ENCODE measurements at places on chromosomes 7 and 10.

DNA sequence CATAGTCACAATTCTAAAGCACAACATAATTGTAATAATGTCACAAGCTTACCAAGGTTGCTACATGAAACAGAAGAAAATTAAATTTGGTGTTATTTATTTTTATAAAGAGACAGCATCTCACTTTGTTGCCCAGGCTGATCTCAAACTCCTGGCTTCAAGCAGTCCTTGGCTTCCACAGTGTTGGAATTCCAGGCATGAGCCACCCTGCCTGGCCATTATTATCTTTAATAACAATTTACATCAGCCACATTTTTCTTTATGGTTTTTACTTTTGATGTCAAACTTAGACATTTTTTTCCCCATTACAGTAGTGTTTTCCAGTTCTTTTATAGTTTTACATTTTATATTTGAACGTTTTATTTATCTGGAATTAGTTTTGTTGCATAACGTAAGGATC lies 46.7 kb downstream of the BMPR1A start:
- DNase-seq = no peak

DNA sequence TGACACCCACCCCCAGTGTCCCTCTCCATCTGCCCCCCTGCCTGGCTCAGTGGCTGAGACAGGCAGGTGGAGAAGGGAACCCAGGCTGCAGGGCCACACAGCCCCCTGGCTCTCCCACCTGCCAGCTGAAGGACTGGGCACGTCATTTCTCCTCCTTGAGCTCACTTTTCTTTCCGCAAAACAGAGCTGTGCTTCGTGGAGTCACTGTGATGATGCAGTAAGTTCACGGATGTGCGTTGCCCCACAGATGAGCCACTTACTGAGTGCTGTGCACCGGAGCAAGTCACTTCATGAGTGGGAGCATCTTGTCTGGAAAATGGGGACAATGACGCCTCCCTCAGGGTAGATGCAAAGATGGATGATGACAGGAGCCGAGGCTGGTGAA lies 2.7 kb downstream of the OPN4 start:
- DNase-seq = peak; percentile 22

DNA sequence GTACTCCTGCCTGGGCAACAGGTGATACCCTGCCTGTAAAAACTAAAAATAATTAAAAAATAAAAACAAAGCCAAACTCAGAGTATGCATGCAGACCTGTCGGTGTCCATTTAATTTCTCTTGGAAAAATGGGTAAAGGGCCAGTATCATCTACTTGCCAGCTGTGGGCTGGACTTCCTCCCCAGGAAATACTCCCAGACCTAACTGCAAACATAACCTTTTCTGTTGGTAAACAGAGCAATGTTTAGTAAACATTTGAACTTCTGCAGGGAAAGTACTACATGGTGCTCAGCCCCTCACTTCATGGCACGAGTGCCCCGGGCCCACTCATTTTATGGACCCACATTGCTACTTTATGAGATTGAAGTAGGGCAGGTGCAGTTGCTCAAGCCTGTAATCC lies 10.2 kb upstream of the TMEM248 start:
- no peak for DNase-seq

GRCh38 chr10:5633166-5633749 lies 33.1 kb downstream of the ASB13 start:
- DNase-seq = no peak

- no peak for DNase-seq
These were observed 11.6 kb downstream of the DYDC1 start for GRCh38 chr10:80344912-80345311.

DNA sequence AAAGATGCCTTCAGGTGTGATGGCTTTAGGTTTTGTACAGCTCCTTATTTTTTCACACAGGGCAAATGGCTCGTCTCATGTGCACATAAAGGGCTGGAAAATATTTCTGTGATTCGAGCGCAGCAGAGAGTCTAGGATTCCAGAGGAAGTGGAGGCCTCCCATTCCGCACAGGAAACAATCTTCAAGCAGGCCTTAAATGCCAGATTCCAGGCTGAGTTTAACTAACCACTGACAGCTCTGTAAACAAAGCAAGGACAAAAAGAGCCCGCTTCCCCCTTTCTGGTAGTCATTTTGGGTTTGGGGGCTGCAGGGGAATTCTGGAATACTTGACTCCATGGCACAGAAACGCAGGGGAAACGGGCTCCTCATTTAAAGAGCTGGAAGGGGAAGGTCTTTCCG lies 87.2 kb downstream of the CALD1 start:
- DNase-seq = no peak

DNA sequence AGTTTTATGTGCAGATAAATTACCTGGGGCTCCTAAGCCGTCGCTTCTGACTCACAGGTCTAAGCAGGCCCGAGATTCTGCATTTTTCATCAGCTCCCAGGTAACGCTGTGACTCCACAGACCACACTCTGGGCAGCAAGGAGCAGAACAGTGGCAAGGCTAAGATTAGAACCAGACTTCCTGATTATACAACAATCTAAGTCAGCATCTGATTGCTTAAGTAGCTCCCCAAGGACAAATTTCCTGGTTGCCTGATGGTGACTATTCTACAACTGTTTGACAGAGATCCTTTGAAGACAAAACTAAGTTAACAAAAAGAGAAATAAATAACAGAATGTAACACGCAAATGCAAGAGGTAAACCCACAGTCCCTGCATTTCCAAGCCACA lies 69.0 kb downstream of the CREB3L2 start:
- DNase-seq = no peak

GRCh38 chr10:43403911-43404703 lies 4.9 kb downstream of the HNRNPF start:
- no peak for DNase-seq

- no peak for DNase-seq
These were observed 130.0 kb downstream of the PLXNA4 start for GRCh38 chr7:132446260-132446659.

DNA sequence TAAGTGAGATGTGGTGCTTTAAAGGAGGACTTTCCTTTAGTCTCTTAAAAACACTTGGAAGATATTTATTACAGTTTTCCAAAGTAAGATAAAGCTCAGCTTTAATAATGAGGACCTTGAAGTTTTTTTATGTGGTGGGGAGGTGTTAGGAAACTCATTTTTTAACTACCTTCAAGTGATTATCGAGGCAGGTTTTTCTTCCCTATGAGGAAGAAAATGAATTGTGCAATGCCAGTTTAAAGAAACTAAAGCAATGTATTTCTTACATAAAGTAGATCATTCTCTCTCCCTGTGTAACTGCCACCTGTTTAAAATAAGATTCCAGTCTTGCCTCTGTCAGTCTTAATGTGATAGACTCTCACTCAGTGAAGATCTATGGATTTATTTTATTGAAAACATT lies 27.9 kb downstream of the ZEB1 start:
- DNase-seq = no peak

DNA sequence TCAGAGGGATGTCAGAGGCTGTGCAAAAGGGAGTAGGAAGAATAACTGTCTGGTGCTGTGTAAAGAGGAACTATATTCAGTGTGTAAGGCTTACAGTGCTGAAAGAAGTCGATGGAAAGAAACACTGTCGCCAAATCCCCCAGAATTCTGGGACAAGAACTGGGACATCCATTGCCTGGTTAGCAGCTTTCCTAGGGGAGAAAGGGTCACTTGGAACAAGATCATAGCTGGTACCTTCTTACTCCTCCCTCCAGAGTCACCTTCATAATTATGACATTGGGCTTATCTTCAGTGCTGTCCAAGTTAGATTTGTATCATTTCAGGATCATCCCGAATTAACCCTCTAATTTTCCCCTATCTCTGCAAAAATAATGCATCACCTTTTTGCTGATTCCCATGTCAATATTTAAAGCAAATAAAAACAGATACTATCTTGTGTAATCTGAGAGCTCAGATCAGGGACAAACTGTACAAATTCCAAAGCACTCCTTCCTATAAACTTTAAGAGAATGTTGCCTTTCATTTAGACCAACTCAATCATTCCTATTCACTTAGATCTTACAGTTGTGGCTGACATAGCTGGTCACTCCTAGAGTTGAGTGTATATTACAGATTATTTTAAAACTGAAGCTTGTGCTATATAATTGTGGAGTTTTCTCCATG lies 96.5 kb downstream of the DNAH11 start:
- DNase-seq = no peak

- no peak for DNase-seq
These were observed 5.8 kb downstream of the COMTD1 start for GRCh38 chr10:75229971-75230370.

DNA sequence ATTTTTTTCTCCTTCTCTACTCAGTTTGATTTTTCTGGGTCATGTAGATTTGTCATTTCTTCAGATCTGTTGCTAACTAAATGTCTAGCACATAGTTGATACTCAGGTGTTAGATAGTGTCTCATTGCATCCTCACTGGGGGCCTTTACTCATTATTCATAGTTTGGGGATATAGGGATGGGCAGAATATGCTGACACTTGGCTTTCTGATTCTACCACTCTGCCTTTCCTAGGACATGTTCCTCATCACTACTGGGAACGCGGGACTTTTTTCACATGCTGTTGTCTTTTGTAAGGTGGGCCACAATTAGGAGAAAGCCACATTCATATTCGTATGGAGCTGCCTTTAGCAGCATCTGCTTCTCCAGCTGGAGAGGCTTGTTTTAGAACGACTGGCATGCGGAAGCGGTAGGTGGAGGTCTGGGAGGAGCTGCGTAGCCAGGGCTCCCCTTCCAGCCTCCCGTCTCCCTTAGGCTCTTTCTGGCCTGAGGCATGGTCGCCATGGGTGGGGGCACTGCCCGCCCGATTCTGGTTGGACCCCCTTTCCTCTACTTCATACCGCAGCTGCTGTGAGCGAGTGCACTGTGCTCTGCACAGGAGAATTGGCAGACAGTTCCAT lies 78.8 kb downstream of the SND1 start:
- DNase-seq = no peak

DNA sequence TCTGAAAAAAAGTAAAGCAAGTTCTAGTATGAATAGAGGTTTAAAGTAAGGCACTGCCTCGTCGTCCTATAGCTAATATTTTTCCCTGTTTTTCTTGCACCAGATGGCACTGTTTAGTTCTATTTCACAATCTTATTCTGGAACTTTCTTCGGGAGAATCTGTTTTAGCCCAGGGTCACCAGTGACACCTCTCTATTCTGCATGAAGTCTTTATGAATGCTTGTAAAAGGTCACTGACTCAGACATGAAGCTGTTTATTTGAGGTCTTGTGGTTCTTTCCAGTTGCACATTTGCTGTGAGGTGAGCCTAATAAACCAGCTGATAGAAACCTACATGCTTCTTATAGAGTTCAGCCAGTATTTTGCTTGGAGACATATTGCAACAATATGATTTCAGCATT lies 444.3 kb downstream of the AUTS2 start:
- DNase-seq = no peak

DNA sequence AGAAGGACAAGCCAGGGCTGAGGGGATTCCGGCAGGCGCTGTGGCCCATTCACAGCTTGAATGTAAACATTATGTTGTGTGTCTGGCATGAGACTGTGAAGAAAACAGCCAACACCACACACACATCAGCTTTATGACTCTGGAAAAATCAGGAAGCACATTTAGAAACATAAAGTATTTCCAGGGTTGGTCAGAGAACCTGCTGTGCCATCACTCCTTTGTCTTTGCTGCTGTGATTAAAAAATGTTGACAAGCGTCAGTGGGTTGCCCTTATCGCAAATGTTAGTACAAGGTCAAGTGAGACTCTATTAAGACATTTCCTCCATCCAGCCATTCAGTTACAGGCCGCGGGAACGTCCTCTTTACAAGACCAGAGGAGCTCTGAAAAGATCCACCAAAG lies 95.4 kb downstream of the TAX1BP1 start:
- no peak for DNase-seq

GRCh38 chr7:20284003-20284770 lies 46.5 kb upstream of the ITGB8 start:
- DNase-seq = no peak

GRCh38 chr7:101553771-101554445 lies 75.2 kb downstream of the MYL10 start:
- DNase-seq = no peak

DNA sequence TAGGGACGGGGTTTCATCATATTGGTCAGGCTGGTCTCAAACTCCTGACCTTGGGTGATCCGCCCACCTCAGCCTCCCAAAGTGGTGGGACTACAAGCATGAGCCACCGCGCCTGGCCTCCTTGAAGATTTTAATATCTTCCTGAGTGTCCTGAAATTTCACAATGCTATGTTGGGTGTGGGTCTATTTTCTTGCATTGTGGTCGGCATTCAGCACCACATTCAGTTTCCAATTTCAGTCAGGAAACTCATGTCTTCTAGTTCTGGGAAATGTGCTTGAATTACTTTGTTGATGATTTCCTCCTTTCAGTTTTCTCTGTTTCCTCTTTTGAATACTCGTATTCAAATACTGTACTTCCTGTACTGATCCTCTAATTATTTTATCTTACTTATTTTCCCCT lies 49.3 kb upstream of the IL6 start:
- DNase-seq = no peak

DNA sequence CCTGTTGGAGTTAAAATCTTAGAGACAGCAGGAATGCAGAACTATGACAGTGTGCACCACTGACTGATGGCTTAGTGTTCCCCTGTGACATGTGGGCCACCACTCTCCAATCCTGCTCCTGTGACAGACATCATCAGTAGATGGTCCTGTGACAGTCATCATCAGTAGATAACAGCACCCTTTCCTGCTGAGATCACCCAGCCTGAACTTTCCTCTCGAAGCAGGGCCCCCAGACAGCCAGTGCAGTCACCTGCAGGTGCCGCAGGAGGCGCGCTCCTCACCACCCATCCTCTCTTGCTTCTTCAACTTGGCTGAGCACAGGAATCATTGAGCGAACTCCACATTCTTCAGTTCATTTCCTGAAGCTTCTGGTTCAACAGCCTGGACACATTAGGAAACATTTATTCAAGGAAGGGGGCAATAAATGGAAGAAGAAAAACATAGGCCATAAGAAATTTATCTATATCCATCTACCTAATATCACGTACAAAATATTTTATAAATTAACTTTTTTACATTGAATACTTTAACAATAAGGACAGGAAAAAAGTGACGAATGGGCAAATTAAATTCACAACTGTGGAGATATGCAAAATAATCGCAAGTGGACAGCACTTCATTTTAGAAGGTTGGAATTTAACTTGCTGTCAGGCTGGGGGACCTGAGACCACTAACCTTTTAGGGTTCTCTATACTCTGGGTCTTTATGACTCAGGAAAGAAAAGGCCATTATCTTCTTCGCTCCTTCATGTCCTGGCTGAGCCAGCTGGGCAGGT lies 32.0 kb upstream of the MKI67 start:
- DNase-seq = no peak

GRCh38 chr7:141436575-141437075 lies 114.6 kb upstream of the AGK start:
- DNase-seq = no peak

DNA sequence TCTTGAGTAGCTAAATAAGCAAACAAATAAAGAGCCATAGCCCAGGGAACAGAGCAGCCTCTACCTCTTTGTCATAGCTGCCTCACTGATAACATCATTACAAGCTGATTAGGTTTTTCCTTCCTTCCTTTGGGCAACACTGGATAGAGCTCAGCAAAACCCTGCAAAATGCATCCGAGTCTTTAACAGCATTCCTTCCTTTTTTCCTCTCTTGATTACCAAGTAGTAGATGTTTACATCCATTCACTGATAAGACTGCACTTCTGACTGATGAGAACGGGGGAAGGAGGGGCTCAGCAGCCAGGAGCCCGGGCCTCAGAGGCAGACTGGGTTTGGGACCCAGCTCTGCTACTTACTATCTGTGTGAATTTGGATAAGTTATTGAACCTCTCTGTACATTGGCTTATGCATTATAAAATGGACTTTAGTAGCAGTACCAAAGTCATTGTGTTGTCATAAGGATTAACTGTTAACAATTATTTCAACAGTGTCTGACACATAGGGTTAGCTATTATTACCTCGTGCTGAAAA lies 214.2 kb downstream of the ANK3 start:
- DNase-seq = no peak

GRCh38 chr7:87567052-87567451 lies 33.6 kb downstream of the ABCB1 start:
- DNase-seq = no peak
